NCI-H526 treated with DMSO at 0.1 percent for 48 hours (cell line): ENCODE measurements at places on chromosomes 11 and 22.
A peak's percentile ranks its signal among the peaks of the same experiment; 100 is the strongest.

GRCh38 chr11:13923182-13923581, 39.3 kb upstream of the SPON1 start:
- DNase-seq, result no peak

DNA sequence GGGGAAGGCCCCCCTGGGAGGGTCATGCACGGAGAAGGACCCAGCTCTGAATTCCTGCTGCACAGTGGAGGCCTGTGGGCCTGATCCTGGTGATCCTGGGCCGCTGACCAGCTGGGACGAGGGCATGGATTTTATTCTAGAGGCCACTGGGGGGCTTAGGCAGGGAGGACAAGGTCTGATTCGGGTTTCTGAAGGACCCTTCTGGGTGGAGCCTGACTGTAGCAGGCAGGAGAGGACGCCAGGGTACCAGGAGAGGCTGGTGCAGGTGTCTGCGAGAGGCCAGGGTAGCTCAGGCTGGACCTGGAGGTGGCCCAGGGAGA, 31.3 kb downstream of the MPPED1 start:
- DNase-seq, result no peak

GRCh38 chr11:77207019-77207485, 79.0 kb downstream of the MYO7A start:
- no peak for DNase-seq

DNA sequence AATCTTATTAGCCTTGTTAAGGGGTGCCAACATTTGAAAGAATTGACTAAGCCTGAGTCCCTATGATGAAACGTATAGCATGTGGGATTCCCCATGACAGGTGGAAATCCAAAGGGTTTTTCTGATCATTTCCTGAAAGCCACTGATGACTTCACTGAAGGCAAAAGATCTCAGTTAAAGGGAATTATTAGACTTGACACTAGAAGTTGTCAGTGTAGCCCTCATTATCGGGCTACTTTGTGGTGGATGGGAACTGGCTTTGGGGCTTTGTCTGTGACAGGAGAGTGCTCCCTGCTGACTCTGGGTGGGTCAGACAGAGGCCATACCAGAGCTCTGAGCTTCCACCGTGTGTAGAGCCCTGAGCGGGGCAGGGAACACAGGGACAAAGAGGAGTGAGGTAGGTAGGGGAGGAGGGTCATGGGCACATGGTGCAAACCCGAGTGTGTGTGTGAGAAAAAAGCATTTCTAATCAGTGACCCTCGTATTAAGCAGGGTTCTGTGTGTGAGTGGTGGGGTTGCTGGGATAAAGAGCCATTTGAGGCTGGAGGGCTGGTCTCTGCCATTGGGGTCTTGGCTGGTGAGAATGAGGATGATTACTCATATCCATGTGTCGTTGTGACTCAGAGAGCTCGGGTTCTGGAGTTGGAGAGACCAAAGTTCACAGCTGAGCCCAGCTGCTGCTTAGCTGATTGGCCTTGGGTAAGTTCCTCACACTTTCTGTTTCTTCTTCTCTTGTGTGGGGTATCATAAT, 101.1 kb downstream of the GRIK4 start:
- DNase-seq, result no peak

- DNase-seq, result no peak
Measured at GRCh38 chr22:21951931-21952465, 650 bp downstream of the PPM1F start.

GRCh38 chr11:34427186-34427805, 11.4 kb upstream of the CAT start:
- no peak for DNase-seq

GRCh38 chr22:29842740-29843139, 4.7 kb upstream of the ASCC2 start:
- no peak for DNase-seq

- peak; percentile 18 for DNase-seq
Measured at GRCh38 chr11:112625814-112626213, 335.4 kb upstream of the NCAM1 start.

- no peak for DNase-seq
Measured at GRCh38 chr11:132779497-132779896, 752.8 kb downstream of the OPCML start.

DNA sequence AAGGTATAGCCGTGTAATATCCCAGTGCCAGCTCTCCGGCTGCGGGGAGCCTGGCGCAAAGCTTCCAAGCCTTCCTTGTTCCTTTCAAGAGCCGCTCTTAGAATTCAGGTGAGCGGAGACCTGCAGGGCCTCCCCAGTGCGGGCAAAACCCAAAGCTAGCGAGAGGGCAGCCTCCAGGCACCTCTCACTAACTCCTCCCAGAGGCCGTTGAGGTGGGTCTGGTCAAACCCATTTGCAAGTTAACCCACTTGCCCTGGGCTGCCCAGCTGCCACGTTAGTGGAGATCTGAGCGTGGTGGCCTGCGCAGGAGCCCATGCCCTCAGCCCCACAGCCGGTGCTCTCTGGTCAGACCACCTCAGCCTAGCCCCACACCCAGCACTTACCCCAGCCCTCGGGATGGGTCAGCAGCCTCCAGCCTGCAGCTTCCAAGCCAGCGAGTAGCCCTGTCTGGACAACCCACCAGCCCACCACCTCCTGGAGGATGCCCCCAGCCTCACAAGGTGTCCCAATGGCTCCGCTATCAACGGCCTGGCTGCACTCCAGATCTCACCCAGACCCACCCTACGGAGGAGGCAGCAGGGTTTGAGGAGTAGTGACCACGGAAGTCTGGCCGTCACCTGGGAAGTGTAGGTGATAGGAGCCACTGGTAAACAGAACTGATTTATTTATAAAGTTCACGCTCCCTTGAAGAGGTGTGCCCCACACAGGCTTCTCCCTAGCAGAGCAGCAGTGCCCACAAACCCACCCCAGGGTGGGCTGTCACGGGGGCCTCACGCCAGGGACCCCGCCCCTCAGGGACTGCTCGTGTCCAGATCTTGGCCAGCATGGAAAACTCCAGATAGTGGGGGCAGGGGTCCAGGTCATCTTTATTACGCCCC, 2.3 kb downstream of the ASCL2 start:
- DNase-seq, result peak; percentile 41

DNA sequence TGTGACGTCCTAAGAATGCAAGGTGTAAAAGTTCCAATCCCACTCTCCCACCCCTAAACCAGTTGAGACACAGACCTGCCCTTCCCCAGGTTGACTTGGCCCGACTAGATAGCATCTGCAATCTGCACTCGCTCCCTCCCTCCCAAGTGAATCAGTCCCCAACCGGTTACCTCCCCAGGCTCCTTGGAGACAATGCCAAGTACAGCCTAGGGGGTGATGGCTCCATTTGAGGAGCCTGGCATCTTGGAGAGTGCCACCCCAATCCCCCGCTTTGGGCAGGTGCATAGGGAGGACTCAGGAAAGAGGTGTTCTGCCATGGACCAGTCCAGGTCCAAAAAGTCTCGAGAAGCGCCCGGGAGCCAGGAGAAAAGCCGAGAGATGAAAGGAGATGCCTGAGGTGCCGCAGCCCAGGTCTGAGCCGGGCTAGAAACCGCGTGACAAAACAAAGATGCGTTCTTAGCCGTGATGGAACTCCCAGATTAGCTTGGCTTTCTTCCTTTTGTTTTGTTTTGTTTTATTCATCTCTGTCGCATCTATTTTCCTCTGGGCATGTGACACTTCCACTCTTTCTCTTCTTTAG, 18.7 kb upstream of the SNX32 start:
- DNase-seq, result no peak

DNA sequence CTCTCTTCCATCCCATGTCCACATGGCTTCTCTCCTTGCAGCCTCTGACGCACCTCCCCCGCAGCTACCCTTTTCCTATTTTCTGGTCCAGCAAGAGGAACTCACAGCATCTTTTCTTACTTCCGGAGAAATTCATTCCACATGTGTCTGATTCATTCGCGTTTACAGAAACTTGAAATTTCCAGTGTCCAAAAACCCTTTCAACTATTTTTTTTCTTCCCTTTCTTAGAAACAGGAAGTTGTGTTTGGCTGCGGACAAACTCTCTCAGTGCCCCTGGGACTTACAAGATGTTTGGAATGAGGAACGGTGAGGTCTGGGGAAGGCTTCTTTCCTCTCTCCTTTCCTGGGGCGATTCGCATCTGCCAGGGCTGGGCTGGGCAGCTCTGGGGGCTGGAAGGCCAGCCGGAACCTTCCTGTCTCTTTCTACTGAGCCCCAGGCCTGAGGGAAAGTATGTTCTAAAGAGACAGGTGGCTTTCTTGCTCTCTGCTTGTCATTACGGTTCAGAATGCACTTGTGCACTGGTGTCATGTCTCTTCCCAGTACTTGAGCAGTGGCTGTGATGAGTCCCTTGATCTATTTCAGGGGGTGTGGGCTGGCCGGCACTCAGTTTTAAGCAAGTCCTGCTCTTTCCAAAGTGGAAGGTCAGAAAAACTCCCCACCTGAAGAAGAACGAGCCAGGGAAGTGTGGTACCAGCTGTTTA, 27.5 kb downstream of the ADAMTS8 start:
- no peak for DNase-seq
